Astrocyte of the spinal cord (primary cell): ENCODE measurements at places on chromosomes 4 and X.
A peak's percentile ranks its signal among the peaks of the same experiment; 100 is the strongest.

DNA sequence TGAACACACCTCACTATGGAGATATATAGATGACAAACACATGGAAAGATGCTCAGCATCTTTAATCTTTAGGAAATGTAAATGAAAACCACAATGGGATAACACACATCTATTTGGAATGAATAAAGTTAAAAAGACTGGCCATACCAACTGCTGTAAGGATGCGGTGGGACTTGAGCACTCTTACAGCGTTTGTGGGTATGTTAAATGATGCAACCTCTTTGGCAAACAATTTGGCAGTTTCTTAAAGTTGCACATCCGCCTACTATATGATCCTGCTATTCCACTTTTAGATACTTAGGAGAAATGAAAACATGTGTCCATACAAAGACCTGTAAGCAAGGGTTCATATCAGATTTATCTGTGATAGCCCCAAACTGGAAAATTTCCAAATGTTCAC is 50.7 kb downstream of the MRPL1 start:
- DNase-seq: no peak

- DNase-seq: no peak
Measured at GRCh38 chr4:3190549-3190948, 58.4 kb upstream of the MSANTD1 start.

GRCh38 chr4:7705593-7705992 is 234.1 kb downstream of the AFAP1 start:
- DNase-seq: no peak

DNA sequence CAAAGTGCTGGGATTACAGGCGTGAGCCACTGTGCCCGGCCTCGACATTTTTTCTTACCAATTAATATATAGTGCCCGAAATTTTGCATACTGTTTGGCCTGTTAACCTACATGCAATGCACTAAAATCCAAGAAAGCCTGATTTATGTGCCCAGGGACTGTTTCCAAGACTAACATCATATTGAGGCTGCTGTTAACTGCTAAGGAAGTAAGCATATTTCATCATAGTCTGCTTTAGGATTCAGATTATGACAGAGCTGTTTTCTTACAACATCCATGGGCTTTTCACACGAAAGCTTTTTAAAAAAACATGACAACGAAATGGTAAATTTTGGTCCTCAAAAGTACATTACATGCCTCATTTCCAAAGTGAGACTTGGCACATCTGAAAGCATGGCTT is 84.4 kb downstream of the STOX2 start:
- DNase-seq: peak; percentile 30

DNA sequence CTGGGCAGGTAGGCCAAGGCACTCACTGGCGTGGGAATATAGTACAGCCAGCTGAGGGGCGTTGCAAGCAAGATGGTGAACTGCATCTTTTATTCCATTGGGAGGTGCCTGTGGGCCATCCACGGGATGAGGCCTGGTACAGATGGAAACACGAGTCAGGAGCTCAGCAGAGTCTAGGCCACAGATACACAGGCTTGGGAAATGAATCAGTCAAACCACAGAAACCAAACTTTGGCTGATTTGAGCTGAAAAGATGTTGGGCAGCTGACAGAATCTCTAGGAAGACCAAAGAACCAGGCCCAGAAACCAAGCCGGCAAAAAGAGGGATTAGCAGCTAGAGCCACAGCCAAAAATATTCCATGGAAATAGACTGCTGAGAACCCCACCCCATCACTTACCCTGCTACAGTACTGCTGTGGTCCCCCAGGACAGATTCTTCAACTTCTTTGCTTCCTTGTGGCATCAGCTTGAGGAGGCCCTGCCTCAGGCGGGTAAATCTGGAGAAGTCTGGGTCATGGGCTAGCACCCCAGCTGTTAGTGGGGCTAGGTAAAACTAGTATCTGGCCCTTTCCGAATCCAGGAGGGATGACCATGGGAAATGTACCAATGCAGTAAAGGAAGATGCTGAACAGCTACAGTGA is 75.4 kb downstream of the TMEM131L start:
- DNase-seq: peak; percentile 92

DNA sequence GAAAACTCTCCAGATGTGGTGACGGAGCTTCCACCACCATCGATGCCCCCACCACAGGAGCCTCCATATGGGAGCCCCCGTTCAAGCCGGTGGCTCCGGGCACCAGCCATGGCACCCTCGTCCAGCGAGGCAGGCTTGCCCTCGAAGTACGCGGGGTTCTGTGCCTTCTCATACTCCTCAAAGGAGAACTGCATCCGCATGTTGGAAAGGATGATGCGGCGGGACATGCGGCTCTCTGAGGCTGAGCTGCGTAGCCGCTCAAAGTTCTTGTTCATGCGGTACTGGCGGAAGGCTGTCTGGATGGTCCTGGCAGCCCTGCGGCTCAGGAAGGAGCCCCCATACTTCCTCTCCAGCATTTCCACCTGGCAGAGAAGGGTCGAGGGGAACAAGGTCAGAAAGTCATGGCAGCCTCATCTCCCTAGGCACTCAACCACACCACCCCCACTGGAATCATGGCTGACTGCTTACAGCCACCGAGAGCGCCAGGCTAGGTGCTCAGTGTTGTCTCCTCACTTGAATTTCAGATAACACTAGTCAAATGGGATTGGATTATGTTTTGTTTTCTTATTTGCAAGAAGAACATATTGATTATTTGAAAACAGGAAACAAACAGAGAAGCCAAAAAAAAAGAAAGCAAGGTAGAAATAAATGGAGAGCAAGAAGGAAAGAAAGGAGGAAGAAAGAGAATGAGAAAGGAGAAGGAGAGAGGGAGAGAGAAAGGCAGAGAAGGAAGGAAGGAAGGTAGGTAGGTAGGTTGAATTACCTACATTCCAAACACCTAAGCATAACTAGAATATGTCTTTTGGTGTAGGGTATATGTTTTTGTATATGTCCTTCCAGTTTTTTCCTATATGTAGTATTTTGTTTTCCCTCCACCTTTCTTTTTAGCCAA is 26.6 kb downstream of the IQSEC2 start:
- no peak for DNase-seq
